ENCODE measurements at places on chromosomes 3 and 15.

GRCh38 chr3:197353001-197353866, 54.8 kb upstream of the DLG1 start:
- no peak for DNase-seq

DNA sequence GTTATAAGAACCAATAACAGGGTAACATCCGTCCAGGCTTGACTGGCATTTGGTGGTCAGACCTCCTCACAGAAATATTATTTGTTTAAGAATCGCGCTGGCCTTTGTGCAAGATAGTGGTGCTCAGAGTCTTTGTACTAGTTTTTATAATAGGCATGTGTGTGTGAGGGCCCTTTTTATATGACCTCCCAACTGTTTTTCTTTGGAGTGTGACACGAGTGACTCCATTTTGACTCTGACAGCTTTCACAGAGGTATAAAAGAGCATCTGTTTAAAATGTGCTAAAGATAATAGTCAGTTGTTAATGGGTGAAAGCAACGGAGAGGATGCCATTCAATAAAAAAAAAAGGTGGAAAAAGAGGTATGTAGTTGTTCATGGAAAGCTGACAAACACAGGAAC, 110.4 kb downstream of the IL1RAP start:
- no peak for DNase-seq

GRCh38 chr15:79282371-79283251, at the start of gene ANKRD34C:
Gene ANKRD34C, plus strand, starts transcription at chr15:79282722. Its CDS starts 10,563 bp downstream, at chr15:79293285.
- DNase-seq, result no peak

DNA sequence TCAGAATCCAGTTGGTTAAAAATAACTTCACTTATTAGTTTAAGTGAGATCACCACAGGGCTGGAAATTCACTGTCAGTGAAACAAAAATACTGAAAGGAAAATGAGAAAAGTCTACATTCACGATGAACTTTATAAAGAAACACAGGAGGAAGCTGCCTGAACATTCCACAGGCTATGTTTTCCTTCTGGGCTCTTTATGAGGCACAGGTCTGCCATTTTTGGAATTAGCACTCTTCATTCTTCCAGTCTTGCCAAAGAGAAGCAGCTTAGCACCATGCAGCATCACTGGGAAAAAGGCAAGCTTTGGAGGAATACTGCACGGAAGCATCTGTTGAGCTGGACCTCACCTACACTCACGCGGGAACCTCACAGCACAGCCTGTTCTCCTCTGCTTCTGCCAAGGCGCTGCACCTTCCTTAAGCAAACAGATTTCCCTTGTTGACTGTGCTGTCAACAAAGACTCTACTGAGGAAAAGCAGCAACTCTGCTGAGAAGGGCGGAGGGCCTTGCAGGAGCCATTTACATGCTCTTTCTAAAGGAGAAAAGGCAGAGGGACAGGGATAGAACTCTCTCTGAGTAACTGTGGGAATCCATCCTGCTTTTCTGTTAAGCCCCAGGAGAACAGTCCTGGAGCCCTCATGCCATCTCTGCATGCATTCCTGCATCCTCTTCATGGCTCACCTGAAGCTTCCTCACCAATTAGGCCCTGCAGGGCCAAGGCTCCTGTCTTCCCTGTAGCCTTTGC, 15.7 kb downstream of the SUSD5 start:
- DNase-seq, result no peak

DNA sequence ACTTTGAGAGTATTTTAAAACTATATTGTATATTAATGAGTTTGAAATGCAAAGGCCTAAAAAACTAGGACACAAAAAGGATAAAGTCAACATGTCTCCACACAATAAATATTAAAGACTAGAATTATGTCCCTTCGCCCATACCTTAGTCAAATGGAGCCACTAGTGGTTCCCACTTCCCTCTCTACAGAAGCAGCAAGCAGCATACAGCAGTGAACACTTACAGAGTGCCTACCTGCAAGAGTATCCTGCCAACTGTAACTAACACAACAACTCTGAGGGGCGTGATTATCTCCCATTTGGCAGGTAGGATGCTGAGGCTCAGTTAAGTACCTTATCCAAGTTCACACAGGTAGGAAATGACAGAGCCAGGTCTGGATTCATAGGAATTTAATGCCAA, 17.2 kb downstream of the DYNC1LI1 start:
- DNase-seq, result no peak

GRCh38 chr15:101313041-101313761, 18.2 kb upstream of the SNRPA1 start:
- DNase-seq, result no peak

- DNase-seq, result no peak
These were observed 342.2 kb downstream of the NLGN1 start for GRCh38 chr3:173739726-173740125.

DNA sequence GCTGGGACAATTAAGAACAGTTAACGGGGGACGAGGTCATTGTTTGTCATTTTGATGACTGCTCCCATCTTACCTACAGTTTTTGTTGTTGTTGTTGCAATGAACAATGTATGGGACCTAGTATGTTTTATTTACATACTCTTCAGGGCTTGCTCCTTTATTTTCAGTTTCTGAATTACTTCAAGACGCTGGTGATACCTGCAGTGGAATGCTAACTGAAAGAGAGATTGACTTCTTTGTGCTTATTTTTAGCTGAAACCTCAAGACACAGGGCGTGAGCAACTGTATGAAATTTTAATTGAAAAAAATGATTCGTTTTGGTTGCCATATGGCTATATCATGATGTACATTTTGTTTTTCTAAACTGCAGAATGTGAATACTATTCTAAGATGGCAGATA, 297.9 kb downstream of the EDEM1 start:
- DNase-seq, result no peak

GRCh38 chr15:29726553-29726952, 95.7 kb downstream of the TJP1 start:
- no peak for DNase-seq

Measured in central memory CD4-positive, alpha-beta T cell (primary cell).